ENCODE measurements at places on chromosomes 16 and 17.

GRCh38 chr17:49249890-49250522 lies 19.4 kb upstream of the PHOSPHO1 start:
- DNase-seq, result no peak

- no peak for DNase-seq
These were observed 448.5 kb downstream of the SOX9 start for GRCh38 chr17:72569148-72569946.

- no peak for DNase-seq
These were observed 187.3 kb downstream of the LGALS9B start for GRCh38 chr17:20280051-20280450.

- DNase-seq, result no peak
These were observed 163.8 kb downstream of the TOX3 start for GRCh38 chr16:52383119-52383518.

GRCh38 chr16:35751191-35751941 lies 2292.0 kb downstream of the TP53TG3F start:
- DNase-seq, result no peak

- DNase-seq, result no peak
These were observed 167.8 kb upstream of the CACNG5 start for GRCh38 chr17:66667090-66667489.

DNA sequence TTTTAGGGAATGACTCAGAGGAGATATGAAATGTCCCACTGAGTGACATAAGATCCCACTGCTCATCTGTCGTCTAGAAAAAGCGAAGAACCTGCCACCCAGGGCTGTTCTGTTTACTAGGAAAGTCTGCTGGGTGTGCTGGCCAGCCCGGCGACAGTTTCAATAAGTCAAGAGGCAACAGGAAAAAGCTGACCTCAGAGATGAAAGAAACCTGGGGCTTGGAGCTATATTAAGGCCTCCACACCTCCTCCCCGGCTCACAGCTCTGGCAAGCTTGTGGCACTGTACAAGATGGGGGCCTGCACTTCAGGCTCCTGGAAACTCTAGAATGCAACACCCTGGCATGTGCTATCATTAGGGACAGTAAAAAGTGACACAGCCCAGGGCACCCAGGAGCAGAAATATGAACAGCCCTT lies 10.6 kb downstream of the ZFHX3 start:
- DNase-seq, result no peak

- DNase-seq, result no peak
These were observed 4.2 kb downstream of the PITPNA start for GRCh38 chr17:1558401-1558800.

GRCh38 chr16:361341-361871 lies 8.9 kb upstream of the AXIN1 start:
- no peak for DNase-seq

DNA sequence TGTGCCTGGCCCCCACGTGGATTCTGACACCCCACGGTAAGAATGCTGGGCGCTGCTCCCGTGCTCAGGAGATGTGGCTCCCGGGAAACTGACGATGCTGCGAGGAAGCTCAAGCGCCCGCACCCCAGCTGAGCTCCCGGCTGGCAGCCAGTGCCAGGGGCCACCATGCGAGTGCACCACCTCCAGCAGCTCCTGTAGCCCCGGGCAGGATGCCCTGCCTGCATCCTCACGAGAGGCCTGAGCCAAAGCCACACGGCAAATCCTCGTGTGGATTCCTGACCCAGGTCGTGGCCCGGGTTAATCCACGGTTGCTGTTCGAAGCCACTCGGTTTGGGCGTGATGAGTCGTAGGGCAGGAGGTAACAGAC lies 11.6 kb upstream of the DPEP1 start:
- no peak for DNase-seq

GRCh38 chr16:74623214-74623838 lies 16.4 kb upstream of the GLG1 start:
- peak; percentile 67 for DNase-seq

Data from CD4-positive, alpha-beta T cell treated with Interleukin-10 for 1 hour (primary cell).